ENCODE measurements at places on chromosomes 13 and 19. TPM values are rescaled to one million over a fixed set of nuclear protein-coding genes. Genes with fewer than 3 reads are reported as not detected.
A peak's percentile ranks its signal among the peaks of the same experiment; 100 is the strongest.

- no peaks in the 10 kb centered on the region for H3K27me3 ChIP-seq
- no peak for DNase-seq
- H3K4me1 ChIP-seq: no peaks in the 10 kb centered on the region
- no peak overlapping the region for H3K27ac ChIP-seq
Measured at GRCh38 chr13:83215627-83216026, 666.6 kb downstream of the SLITRK1 start.

DNA sequence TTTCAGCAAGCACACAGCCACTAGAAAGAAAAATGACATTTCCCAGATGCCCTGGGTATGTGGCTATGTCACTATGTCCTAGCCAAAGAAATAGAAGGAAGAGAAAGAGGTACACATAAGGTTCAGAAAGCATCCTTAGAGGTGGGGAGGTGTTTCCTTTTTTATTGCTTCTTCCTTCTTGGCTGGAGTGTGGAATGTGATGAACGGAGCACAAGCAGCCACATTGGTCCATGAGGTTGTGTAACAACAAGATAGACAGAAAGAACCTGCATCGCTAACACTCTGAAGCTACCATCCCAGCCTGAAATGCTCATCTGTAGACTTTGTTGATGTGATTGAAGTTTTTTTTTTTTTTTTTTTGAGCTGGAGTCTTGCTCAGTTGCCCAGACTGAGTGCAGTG is 6.7 kb downstream of the SLC25A23 start:
- peaks cover 4% of the 10 kb centered on the region for H3K4me1 ChIP-seq
- DNase-seq: no peak
- no peak overlapping the region for H3K4me3 ChIP-seq

Gene ZNF587B
- total RNA-seq: 5.3 TPM

Gene SIGLEC9
- total RNA-seq: 4.4 TPM

- H3K36me3 ChIP-seq: no peaks in the 10 kb centered on the region
- DNase-seq: no peak
- H3K4me1 ChIP-seq: no peaks in the 10 kb centered on the region
- no peak overlapping the region for H3K4me3 ChIP-seq
- H3K27me3 ChIP-seq: no peaks in the 10 kb centered on the region
- no peak overlapping the region for H3K27ac ChIP-seq
Measured at GRCh38 chr19:39277598-39277997, 9.4 kb downstream of the IFNL2 start.

- H3K4me3 ChIP-seq: no peak overlapping the region
- no peak overlapping the region for H3K27ac ChIP-seq
- H3K27me3 ChIP-seq: no peaks in the 10 kb centered on the region
- H3K36me3 ChIP-seq: no peaks in the 10 kb centered on the region
Measured at GRCh38 chr19:17753976-17754375, 2.7 kb downstream of the FCHO1 start.

- no peaks in the 10 kb centered on the region for H3K27me3 ChIP-seq
- H3K36me3 ChIP-seq: peaks cover 15% of the 10 kb centered on the region
- peaks cover 7% of the 10 kb centered on the region for H3K4me1 ChIP-seq
- no peak overlapping the region for H3K27ac ChIP-seq
Measured at GRCh38 chr19:19823916-19824315, 2.4 kb upstream of the ZNF506 start.

GRCh38 chr13:67946131-67946530 is 716.0 kb upstream of the PCDH9 start:
- H3K4me1 ChIP-seq: no peaks in the 10 kb centered on the region
- DNase-seq: no peak
- H3K36me3 ChIP-seq: no peaks in the 10 kb centered on the region
- no peak overlapping the region for H3K27ac ChIP-seq

Gene SPIB
- not detected for total RNA-seq

DNA sequence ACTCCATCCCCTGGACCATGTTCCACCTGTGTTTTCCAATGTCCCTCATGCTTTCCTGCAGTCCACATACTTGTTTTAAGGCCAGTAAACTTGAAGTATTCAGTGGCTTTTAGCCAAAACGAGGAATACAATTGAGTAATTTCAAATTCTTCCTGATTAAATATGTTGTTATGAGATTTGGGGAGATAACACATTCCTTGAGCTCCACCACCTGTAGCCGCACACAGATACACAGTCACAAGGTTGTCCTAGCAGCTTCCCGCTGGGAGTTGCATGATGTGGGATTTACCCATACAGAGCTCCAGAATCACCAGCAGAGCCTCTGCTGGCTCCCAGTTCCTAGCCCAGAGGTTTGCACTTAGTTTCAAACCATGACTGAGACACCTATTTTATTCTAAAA is 53.6 kb upstream of the FRY start:
- no peaks in the 10 kb centered on the region for H3K27me3 ChIP-seq
- no peak overlapping the region for H3K27ac ChIP-seq
- no peaks in the 10 kb centered on the region for H3K36me3 ChIP-seq
- DNase-seq: no peak
- H3K4me3 ChIP-seq: no peak overlapping the region

GRCh38 chr19:18865973-18866799 is 29.8 kb downstream of the CERS1 start:
- peaks cover 61% of the 10 kb centered on the region for H3K36me3 ChIP-seq
- H3K4me1 ChIP-seq: peaks cover 22% of the 10 kb centered on the region
- no peak overlapping the region for H3K27ac ChIP-seq
- peaks cover 5% of the 10 kb centered on the region for H3K27me3 ChIP-seq

DNA sequence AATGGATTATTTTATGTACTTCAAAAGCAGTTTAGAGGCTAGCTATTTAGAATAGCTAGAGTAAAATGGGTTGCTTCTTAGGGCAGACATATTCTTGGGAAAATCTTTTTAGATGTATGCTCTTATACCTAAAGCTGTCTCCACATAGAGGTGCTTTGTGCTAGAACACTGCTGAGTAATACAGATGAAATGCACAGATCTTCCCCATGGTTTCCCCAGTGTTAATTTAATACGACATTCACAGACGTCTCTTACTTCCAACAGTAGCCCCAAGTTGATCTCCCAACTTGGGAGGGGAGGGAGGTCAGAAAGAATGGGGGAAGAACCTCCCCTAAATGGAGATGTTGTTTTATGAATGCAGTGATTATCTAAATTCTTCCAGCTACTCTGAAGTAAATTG is 16.9 kb downstream of the NALCN start:
- H3K4me3 ChIP-seq: no peak overlapping the region
- H3K27me3 ChIP-seq: no peaks in the 10 kb centered on the region
- H3K27ac ChIP-seq: no peak overlapping the region
- no peak for DNase-seq
- H3K4me1 ChIP-seq: no peaks in the 10 kb centered on the region

Gene IZUMO4
- total RNA-seq: 3.2 TPM

DNA sequence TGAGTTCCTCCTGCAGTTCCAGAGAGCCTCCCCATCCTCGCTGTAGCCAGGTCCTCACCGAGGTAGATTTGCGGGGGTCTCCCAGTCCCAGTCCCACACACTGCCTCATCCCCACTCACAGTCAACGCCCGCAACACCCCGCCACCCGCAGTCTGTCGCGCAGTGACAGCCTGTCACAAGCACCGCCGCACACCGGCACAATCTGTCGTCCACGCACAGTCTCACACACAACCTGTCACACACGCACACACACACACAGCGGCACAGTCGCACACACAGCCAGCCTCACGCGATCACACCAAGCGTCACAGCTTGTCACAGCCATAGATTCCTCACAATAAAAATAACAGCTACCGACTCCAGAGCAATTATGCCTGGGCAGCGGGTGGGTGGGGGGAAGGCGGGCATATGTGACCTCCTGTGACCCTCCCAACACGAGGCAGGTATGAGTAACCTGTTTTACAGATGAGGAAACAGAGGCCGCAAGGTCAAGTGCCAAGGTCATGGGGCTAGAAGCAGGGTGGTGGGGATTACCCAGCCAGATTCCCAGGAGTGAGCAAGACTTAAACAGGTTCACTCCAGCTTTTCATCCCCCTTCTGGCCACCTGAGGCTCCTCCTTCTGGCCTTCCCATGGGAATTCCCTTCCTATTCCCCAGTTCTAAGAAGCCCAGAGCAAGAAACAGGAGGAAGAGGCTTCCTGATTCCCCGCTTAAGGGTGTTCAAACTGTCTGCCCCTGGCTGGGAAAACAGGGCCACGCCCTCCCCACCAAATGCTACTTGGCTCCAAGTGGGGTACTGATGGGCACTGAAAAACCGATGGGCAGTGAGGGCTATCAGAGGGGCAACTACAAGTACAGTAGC is 13.9 kb downstream of the NFIX start:
- H3K4me1 ChIP-seq: peaks cover 83% of the 10 kb centered on the region
- DNase-seq: no peak
- H3K36me3 ChIP-seq: peaks cover 5% of the 10 kb centered on the region
- H3K27me3 ChIP-seq: no peaks in the 10 kb centered on the region

Gene LILRB3
- not detected for total RNA-seq

GRCh38 chr13:36549755-36550154 is 117.5 kb downstream of the CCNA1 start:
- no peaks in the 10 kb centered on the region for H3K36me3 ChIP-seq
- no peak for DNase-seq
- no peaks in the 10 kb centered on the region for H3K4me1 ChIP-seq

DNA sequence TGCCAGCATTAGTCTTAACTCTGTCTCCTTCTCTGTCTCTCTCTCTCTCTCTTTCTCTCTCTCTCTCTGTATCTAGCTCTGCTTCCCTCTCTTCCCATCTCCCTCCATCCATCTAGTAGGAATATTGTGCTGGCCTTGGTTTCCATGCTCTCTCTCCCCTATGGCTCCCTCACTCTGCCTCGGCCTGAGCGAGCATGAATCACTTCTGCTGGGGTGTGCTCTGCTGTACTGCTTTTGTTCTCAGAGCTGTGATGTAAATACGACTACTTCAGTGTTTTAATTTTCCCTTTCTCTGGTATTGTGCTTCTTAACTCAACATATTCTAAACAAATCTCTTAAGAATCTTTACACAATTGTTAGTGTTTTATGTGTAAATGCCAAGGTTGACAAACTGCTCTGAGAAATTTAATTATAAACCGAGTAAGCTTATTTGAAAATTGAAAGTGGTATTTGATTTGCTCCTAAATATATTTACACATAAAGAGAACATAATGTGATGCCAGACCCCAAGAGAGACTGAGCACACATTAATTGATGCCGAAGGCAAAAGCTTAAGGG is 211.5 kb upstream of the KL start:
- H3K27me3 ChIP-seq: no peaks in the 10 kb centered on the region
- no peak for DNase-seq
- no peak overlapping the region for H3K4me3 ChIP-seq
- no peaks in the 10 kb centered on the region for H3K36me3 ChIP-seq

DNA sequence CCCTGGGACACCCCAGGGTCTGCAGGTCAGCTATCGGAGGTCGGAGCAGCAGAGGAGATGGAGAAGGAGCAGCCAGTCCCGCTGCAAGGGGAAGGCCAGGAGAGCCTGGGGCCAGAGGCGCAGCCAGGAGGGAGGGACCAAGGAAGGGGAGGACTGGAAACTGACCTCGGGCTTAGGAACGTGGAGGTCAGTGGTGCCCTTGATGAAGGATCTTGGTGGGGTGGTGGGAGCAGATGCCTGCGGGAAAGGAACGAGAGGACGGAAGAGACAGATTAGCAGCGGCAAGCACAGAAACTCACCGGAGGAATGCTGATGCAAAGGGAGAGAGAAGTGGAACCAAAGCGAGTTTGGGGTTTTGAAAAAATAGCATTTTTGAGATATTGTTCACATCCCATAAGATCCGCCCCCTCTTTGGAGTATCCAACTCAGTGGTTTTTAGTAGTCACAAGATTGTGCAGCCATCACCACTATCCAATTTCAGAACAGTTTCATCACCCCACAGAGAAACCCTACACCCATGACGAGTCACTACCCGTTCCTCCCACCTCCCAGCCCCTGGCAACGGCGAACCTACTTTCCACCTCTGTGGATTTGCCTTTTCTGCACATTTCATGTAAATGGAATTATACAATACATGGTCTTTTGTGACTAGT is 22.1 kb downstream of the PLEKHF1 start:
- H3K27me3 ChIP-seq: no peaks in the 10 kb centered on the region
- H3K4me3 ChIP-seq: peak overlapping the region; percentile 25
- H3K36me3 ChIP-seq: no peaks in the 10 kb centered on the region
- no peak for DNase-seq
- peak overlapping the region; percentile 43 for H3K27ac ChIP-seq

Gene CD33
- 6.7 TPM for total RNA-seq

Gene CERS4
- total RNA-seq: 44.1 TPM

Gene PSG11
- total RNA-seq: not detected

GRCh38 chr19:38304352-38304865 is 358 bp downstream of the C19orf33 start:
- peak overlapping the region; percentile 96 for H3K27ac ChIP-seq
- peaks cover 7% of the 10 kb centered on the region for H3K4me1 ChIP-seq
- DNase-seq: no peak
- no peaks in the 10 kb centered on the region for H3K27me3 ChIP-seq
- peaks cover 10% of the 10 kb centered on the region for H3K36me3 ChIP-seq

- no peaks in the 10 kb centered on the region for H3K36me3 ChIP-seq
- DNase-seq: no peak
- peaks cover 6% of the 10 kb centered on the region for H3K4me1 ChIP-seq
- H3K27ac ChIP-seq: no peak overlapping the region
- H3K4me3 ChIP-seq: no peak overlapping the region
- H3K27me3 ChIP-seq: no peaks in the 10 kb centered on the region
Measured at GRCh38 chr13:52387721-52388120, 18.3 kb downstream of the THSD1 start.

DNA sequence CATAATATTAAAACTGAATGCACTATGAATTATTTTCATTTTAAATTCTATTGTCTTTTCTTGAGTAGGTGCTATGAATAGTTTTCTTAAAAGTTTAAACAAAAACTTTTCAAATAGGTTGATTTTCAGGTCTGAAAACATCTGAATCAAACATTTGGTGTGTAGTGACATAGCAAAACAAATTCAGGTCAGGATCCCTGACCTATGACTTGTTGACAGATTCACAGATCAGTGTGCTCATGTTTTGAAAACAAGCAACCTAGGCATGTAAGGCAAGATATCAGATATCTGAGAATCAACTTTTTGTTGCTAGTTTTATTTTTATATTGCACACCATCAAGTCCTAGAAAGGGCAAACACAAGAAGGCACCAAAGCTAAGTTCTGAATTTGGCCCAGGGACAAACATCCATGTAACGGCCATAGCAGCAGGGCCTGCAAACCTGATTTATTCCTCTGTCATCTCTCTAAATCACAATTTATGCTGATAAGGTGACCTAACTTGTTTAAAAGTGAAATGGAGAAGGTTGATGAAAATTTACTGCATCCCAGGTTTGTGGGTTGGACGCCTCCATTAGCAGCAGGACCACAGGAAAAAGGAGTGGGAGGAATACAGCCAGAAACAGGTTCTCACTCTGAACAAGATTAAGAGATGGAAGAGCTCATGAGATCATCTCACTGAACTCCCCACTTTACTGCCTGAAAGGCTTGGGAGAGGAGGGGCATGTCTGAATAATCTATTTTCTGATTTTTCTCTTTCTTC is 337.7 kb downstream of the KCNRG start:
- no peaks in the 10 kb centered on the region for H3K27me3 ChIP-seq
- H3K4me3 ChIP-seq: no peak overlapping the region
- DNase-seq: no peak
- H3K4me1 ChIP-seq: peaks cover 9% of the 10 kb centered on the region
- H3K36me3 ChIP-seq: no peaks in the 10 kb centered on the region
- no peak overlapping the region for H3K27ac ChIP-seq

GRCh38 chr19:7701049-7701653 is 780 bp downstream of the FCER2 start:
- no peak overlapping the region for H3K4me3 ChIP-seq
- peaks cover 85% of the 10 kb centered on the region for H3K27me3 ChIP-seq
- no peaks in the 10 kb centered on the region for H3K36me3 ChIP-seq
- H3K27ac ChIP-seq: no peak overlapping the region

GRCh38 chr19:14138576-14139265 is 2.3 kb upstream of the ASF1B start:
- no peak for DNase-seq
- H3K4me1 ChIP-seq: peaks cover 17% of the 10 kb centered on the region
- no peaks in the 10 kb centered on the region for H3K36me3 ChIP-seq
- no peak overlapping the region for H3K27ac ChIP-seq
- H3K27me3 ChIP-seq: no peaks in the 10 kb centered on the region
